ENCODE measurements at places on chromosomes 7 and 10.
A peak's percentile ranks its signal among the peaks of the same experiment; 100 is the strongest.

GRCh38 chr10:48939790-48940325, at the start of gene LRRC18:
Gene LRRC18 (minus strand): TSS chr10:48939840. CDS start chr10:48914155, 25,685 bp downstream.
- no peak for DNase-seq

GRCh38 chr10:59887006-59887405, 19.4 kb downstream of the CCDC6 start:
- no peak for DNase-seq

- no peak for DNase-seq
These were observed 250.8 kb upstream of the MBL2 start for GRCh38 chr10:53023411-53023810.

GRCh38 chr10:48926255-48926654, 13.4 kb downstream of the LRRC18 start:
- no peak for DNase-seq

DNA sequence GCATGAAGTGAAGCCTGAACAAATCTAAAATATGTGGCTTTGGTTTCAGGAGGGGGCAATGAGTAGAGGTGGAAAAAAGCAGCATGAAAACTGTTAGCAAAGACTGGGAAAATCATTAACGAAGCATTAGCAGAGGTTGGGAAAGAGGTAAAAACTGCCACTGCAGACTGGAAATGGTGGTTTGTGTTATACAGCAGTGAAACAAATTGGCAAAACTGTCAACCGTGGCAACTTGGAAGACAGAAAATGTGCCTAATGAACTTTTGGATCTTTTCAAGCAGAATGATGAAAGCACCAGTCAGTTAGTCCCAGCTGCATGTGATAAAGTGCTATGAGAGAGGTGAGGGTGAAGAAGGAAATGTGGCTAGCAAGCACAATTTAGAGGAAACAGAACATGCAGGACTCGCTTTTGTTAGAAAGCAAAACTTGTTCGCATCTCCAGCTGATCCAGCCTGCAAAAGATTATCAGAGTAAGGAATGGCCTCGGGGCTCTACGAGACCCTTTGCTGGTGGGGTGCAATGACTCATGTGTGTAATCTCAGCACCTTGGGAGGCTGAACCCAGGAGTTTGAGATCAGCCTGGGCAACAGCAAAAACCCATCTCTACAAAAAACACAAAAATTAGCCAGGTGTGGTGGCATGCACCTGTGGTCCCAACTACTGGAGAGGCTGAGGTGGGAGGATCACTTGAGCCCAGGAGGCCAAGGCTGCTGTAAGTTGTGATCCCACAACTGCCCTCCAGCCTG, 45.7 kb downstream of the SKIDA1 start:
- no peak for DNase-seq

- DNase-seq, result no peak
These were observed 27.3 kb downstream of the PDE1C start for GRCh38 chr7:32042900-32043299.

DNA sequence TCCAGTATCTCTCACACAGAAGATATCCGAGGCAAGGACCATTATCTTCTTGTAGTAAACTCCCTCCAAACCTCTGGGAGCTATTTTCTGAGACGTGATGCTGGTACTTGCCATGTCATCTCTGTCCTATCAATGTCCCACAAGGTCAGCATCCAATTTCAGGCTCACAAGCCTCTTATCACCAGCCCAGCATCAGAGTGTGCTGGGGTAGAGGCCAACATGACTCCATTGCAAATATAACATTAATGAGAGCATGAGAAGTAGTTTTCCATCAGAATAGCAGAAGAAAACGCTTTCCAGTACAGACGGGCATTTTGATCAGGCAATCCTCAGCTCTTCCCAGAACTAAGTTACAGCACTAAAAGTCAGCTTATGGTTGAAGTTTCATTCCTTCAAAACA, 5.6 kb downstream of the MORN4 start:
- DNase-seq, result no peak

DNA sequence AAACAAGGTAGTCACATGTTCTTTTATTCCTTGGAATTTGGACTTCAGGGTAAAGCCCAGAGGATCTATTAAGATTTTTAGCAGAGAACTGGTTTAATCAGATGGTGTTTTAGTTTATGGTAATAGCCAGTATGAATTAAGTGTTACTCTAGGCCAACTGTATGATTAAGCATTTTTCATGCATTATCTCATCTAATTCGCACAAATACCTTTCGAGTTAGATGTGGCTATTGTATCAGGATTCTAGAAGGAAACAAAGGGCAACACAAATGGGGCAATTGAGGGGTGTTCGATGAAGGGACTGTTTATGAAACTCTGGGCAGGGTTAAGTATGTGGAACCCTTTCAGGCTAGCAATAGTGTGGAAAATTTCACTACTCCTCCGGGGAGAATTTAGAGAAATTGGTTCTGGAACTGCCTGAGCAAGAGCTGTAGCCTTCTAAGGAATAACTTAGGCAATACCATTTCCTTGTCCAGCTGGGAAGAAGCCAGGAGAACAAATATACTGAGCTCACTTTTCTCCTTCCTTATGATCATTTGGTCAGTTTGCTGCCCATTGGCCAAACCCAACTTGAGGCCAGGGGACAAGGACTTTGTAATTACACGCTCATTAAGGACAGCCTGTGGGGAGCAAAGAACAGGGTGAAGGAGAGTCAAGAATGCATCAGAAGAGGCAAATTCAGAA, 319.0 kb upstream of the FZD1 start:
- no peak for DNase-seq

DNA sequence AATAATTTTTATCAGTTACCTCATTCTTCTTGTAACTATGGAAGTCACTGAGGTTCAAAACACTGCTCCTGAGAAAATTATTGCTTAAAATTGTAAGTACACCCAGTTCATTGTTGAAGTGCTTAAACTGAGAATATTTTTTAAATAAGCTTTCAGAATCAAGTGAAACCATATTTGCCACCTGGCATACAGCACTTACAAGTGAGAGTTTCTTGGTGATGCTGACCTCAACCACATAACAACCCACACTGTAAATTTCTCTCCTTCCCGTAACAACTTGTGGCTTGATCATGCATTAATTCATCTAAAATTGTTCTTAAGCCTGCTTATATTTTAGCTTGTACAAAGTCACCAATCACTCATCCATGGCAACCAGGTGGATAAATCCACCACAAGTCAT, 34.0 kb downstream of the IMMP2L start:
- DNase-seq, result no peak

DNA sequence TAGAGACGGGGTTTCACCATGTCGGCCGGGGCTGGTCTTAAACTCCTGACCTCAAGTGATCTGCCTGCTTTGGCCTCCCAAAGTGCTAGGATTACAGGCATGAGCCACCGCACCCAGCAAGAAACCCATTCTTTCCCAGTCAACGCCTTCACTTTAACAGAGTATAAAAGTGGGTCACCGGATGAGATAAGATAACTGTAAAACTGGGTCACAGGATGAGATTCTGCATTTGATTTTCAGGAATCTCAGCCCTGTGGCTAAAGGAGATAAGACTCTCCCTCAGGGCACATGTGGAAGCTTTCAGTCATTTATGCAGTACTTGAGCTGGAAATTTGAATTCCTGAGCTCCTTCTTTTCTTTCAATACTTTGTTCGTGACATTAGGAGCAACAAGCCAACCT, 70.8 kb downstream of the LRRC17 start:
- DNase-seq, result no peak

DNA sequence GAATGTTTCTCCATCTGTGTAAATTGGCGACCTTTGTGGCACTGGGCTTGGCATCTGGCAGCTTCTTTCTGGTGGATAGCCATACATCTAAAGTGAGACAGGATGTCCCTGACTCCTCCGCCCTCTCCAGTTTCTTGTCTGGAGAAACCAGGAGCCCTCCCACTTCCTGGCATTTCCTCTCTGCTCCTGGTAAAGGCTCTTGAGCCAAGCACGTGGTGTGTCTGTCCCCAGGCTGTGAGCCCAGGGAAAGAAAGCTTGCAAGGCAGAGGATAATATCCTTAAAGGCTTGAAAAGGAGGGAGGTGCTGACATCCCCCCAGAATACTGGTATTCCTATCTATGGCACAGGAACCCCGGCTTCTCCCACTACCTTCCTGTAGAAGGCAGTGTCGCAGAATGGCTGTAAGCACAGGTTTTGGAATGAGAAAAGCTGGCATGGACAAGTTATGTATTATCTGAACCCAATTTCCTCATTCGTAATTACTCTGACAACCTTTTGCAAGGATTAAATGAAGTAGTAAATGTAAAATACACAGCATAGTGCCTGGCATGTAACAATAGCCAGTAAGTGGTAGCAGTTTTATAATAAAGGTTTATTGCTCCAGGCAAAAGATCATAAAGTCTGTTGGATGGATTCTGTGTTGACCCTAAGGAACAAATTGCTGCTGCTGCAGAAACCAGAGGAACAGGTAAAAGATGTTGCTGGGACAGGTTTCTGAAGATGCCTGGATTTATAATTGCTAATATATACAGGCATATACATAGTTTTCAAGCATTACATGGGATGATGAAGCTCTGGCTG, 11.8 kb upstream of the ACSL5 start:
- DNase-seq, result no peak

DNA sequence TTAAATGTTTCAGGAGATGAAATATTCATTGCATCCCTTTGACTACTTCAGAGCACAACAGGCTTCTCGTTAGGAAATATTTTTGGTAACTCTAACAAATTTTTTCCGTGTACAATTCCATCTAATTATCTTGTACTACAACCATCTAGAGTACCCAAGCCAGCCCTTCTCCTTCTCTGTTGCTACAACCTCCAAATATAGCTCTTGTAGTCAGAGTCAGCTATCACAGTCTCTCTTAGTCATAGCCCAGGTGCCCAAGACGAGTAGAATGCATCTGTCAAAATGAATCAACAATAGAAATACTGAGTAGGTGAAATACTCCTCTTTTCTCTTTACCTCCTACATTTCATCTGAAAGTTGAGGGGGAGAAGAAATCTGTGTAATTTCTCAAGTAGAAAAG, 74.0 kb downstream of the INHBA start:
- no peak for DNase-seq

DNA sequence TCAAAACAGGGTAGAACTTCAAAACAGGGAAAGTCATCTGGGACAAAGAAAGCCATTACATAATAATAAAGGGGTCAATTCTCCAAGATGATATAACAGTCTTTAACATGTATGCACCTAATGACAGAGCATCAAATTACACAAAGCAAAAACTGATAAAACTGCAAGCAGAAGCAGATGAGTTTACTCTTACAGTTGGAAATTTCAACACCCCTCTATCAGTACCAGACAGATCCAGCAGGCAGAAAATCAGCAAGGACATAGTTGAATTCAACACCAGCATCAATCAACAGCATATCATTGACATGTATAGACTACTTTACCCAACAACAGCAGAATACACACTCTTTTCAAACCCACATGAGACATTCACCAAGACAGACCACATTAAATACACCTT, 233.0 kb upstream of the NEBL start:
- DNase-seq, result no peak

DNA sequence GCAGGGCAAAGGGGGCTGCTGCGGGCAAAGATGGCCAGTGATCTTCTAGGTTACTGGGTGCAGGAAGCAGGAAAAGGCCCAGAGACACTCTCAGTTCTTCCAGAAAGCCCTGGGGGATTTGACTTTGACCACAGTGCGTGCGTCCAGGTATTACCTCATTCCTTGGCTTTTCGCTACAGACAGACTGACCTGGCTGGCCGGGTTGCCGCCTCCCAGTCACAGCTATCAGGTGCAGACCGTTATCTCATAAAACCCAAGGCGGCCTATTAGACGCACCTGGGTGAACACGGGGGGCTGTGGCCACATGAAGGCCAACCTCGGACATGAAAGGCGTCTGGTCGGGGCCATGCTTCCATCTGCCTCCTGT, 80.3 kb downstream of the FOXL3 start:
- DNase-seq, result no peak

GRCh38 chr7:93559639-93560491, 14.7 kb downstream of the CALCR start:
- no peak for DNase-seq

DNA sequence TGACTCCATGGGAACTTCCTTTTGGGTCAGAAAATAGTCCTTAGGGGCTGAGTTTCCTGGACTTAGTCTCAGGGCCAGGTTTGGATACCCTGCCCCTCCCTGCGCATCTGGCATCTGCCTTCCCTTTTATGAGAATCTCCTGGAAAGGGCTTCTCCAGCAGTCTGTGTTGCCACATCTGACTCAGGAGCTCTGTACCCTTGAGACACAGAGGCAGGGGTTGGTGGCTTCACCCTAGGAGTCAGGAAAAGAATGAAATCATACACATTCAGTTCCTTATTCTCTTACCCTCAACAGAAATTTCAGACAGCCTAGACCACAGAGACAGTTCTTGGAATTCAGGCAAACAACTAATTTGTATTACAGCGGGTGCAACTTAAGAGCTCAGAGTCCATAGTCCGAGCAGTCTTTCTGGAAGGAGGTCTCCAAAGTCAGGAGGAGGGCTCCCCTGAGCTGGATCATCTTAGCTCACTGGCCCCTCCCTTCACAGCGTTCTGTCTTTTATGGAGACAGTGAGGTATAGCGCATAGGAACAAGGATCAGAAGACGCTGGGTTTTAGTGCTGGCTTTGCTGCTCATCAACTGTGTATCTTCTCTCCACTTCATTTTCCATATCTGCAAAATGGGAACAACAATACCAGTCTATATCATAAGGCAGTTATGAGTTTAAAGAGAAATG, 3.0 kb upstream of the PLAU start:
- no peak for DNase-seq

- no peak for DNase-seq
These were observed 57.2 kb upstream of the INPP5A start for GRCh38 chr10:132480356-132480755.

DNA sequence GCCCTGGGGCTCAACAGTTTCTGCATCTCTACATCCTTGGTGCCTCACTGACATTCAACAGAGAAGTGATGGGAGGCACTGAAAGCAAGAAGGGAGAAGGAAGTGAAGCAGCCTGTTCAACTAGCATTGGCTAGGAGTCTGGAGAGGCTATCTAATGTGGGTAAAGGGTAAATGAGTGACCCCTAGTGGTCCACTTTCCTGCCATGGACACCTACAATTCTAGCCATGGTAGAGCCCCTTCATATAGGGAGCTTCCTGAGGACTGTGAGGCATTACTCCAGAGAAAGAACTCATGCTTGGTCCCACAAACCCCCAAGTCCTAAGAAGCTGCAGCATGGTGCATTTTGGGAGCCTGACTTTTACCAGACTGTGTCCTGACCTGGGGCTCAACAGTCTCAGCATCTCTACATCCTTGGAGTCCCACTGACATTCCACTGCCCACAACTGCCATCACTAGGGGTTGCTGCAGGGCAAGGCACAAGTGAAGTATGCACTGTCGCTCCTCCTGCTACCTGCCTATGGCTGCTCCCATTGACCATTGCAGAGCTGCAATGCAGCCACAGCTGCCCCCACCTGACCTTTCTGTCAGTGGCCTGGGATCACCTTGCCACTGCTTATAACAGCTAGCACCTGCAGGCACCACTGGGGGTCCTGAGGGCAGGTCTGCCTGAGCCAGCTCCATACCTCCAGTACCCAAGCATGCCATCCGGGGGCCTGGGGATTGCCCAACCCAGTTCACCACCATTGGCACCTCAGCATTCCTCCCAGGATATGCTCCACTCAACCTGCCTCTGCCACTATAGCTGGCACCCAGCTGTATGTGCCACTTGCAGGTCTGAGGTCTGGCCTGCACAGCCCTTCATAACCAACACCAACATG, 44.1 kb upstream of the CDK6 start:
- DNase-seq, result peak; percentile 71
